ENCODE measurements at places on chromosomes 5 and 9.

DNA sequence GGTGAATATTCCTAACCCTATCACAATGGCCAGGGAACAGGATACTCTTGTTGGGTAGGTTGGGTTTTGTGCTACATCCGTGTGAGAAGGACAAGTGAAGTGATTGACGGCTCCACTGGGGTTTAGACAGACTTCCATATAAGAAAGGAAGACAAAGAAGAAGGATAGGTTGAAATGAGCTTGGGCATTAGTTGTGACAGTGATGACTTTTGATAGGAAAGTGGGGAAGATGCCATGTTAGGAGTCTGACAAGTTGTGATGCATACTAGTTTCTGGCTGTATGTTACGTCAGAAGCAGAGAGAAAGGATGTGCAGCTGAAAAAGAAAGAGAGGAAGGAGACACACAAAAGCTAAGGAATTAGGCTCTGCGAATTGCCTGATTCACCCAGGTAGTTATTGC is 138.0 kb downstream of the STARD4 start:
- no peak for DNase-seq

- no peak for DNase-seq
Measured at GRCh38 chr5:178234750-178235587, 2.4 kb upstream of the PHYKPL start.

GRCh38 chr5:64814073-64814472 is 45.3 kb downstream of the CWC27 start:
- DNase-seq: no peak

GRCh38 chr9:137212520-137212919 is 7.0 kb downstream of the NDOR1 start:
- DNase-seq: no peak

DNA sequence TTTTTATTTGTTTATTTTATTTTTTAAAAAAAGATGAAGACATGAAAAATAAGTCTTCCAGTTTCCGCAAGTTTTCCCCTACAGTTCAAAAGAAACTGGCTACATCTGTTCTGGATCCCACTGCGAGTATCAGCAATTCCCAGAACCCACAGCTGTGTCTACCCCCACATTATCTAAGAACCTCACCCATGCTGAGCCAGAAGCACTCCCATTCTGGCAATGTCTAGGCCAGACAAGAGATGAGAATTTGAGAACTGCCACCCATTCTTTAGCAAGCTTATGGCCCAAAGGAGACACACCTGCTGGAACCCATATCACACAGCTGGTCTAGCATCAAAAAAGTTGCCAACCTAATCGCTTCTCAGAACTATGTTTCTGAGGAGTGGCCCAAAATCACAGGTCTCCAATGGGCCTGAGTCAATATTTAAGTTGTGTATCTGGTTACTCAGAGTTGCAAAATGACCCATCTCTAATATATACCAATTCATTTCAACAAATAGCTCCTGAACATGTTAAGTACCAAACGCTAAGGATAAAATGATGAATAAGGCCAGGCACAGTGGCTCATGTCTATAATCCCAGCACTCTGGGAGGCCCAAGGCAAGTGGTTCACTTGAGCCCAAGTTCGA is 27.1 kb downstream of the MTMR12 start:
- DNase-seq: no peak

- DNase-seq: no peak
Measured at GRCh38 chr5:2263763-2264162, 381.0 kb upstream of the IRX4 start.

- DNase-seq: no peak
Measured at GRCh38 chr5:6488021-6488420, 39.4 kb downstream of the UBE2QL1 start.

DNA sequence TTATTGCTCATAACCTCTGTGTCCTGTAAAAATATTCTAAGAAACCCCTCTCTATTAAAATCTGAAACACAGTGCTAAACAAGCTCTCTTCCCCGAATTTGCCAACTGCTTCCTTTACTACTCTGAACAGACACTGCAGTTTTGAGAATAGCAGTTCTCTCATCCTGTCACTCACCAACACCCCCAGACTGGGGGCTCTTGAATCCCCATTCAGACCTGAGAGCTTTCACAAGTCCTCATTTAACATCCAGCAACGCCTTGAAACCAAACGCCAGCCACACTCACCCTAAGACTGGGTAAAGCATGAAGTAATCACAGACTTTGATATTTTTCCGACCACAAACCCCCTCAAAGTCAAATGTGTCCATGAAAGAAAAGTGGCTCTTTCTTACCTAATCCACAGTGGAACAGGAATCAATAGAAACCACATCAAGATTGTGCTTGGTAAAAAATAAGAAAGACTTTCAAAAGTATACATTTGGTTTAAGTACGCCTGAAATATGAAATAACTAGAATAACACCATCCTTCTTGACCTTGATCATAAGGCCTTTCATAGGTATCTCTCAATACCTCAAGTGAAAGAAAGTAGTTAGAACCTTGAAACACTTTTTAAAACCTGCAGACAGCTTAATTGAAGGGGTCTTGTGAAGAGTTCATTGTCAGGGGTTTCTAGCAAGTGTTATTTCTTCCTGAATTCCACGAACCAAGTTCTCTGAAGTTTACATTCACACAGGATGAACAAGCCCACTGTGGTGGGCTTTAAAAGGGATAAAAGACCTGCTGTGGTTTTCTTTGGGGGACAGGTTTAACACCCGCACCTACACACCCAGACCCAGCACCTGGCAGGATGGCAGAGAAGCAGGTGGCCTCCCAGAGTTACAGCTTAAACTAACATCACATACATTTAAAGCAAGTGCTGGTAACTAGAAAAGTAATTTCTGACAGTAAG is 412.6 kb downstream of the MLLT3 start:
- no peak for DNase-seq

- DNase-seq: no peak
Measured at GRCh38 chr5:172856336-172856735, 22.3 kb downstream of the ERGIC1 start.

DNA sequence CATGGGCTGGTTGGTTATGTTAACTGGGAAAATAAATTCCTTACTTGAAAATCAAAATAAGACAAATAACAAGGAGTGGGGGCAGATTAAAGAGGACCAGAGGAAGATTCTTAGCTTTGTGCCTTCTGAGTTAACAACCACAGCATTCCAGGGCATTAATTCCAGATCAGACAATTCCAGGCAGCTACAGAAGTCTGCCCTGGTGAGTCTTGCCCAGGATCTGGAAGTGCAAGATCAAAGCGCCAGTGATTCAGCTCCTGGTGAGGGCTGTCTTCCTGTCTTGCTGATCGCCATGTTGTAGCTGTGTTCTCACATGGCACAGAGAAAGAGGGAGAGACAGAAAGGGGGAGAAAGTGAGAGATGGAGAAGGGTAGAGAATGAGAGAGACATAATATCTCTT is 65.6 kb downstream of the ANXA2R start:
- DNase-seq: no peak

GRCh38 chr5:24789611-24790351 is 145.0 kb upstream of the CDH10 start:
- no peak for DNase-seq

All from inflammatory macrophage treated with lipopolysaccharide for 1 hour (primary cell).